Foreskin fibroblast (primary cell): ENCODE measurements at places on chromosomes 1 and 21.

DNA sequence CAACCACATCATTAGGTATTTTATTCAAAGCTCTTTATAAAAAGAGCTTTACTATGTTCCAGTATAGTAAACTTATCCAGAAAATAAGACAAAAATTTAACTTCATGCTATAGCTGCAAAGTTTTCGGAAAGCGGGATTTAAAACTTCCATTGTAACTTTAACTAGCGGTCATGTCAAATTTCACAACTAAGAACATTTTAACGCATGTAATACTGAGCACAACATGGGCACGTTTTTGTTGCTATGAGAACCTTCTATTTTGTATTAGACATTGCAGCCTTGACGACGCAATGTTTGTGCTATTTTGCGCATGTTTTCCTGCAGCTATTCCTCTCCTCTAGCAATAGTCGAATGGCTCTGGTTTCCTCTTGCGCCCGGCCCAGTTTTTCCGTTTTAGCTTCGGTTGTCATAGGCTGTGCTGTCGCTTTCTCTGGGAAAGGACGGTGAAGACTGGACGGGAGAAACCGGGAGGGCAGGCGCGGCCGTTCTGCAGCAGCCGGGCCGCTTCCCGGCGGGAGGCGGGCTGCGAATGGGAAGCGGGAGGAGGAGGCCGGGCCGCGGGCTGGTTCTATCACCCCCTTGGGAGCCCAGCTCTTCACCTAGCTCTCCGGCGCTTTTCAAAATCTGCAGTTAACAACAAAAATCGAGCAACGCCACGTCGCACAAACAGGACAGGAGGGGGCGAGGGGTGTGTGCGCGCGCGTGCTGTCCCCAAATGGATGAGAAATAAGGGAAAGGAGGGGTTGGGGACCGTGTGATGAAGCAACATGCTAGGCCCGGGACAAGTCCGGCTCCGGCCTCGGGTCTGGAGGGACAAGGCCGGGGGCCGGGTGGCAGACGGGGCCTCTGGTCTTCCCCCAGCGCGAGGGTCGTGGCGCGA, 105.3 kb upstream of the HNRNPU start:
- DNase-seq, result peak; percentile 68

DNA sequence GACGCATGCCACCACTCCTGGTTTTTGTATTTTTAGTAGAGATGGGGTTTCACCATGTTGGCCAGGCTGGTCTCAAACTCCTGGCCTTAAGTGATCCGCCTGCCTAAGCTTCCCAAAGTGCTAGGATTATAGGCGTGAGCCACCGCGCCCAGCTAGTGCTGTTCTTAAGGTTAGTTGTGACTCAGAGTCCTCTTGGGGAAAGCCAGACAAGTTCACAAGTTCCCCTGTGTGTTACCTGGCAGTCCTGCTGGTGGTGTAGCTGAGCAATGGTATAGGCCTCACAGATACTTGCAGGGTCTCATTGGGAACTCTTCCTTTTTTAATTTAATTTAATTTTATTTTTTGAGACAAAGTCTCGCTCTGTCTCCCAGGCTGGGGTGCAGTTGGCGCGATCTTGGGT, 10.6 kb downstream of the CFAP126 start:
- no peak for DNase-seq

DNA sequence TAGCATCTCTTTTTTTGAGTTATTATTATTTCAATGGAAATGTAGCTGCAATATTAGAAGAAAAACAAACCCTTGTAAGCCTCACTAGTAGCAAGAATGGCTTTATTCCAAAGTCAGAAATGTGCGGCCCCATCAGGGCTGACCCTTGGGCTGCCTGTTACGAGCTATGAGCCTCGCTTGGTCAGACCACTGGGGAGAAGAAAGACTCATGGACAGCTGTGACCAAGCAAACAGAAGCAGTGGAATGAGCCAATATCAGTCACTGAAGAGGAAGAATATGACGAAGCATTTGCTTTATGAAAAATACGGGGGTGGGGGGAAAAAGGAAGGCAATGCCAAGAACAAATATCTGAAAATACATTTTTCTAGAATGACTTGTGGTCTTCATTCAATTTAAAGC, 504.5 kb downstream of the LMO4 start:
- DNase-seq, result no peak

GRCh38 chr1:219927956-219928790, at the start of gene SLC30A10:
SLC30A10 (minus strand) TSS chr1:219928557; CDS start chr1:219928440, 117 bp downstream.
- no peak for DNase-seq

DNA sequence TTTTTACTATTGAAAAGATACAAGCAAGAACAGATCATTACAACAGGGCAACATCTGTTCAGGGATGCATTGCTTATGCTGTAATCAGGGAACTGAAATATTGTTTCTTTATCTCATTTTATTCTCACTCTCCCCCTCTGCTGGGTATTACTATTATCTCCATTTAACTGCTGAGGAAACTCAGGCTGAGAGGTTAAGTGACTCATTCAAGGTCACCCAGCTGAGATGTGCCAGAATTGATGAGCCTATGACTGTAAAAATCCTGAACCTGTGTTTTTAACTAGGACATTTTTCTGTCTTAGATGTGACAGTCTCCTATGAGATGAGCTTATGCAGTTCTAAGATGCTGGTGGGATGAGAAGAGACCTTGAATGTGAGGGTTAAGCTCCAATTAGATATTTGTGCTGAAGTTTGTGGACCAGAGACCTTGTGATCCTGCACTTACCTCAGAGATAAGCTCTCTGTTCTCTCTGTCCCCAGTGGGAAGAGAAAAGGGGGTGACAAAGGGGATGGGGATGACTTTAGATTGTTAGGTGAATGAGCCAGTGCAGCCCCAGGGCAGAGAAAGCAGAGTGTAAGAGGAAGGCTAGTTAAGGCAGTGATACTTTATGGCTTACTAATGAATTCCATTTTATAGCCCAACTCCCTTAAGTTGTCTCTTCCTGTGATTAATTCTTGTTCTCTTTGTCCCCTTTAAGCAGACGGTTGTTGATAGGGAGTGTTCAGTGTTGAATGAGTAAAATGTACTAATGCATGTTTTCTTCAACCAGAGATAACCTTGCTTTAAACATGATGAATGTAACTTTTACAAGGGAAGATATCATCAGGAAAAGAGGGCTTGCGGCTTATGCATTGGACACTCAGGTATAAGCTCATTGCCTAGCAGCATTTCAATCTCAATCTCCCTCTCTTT, 111.4 kb downstream of the HLX start:
- peak; percentile 91 for DNase-seq

DNA sequence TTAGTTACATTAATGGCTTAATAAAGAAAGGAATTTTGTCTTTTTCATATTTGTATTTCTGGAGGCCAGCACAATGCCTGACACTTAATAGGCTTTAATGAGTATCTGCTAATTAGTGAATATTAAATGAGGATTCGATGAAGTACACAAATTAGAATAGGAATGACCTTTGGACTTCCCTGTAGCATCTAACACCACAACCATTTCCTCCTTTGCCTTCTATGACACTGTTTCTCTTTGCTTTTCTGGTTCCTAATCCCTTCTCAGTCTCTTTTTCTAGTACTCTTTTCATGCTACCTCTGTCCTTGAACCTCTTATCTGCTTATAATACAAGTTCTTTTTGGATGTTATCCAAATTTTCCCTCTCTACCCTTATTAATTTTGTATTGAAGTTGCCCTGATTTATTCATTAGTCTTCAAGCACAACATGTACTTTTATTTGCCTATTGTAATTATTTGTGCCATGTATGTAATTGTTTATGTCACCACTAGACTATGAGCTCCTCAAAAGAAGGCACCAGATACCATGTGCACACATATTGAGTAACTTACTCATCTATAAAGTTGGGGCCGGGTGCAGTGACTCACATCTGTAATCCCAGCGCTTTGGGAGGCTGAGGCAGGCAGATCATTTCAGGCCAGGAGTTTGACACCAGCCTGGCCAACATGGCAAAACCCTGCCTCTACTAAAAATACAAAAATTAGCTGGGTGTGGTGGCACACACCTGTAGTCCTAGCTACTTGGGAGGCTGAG, 23.8 kb downstream of the RPS27 start:
- DNase-seq, result peak; percentile 72

GRCh38 chr1:209367061-209367772, 216.3 kb upstream of the CAMK1G start:
- DNase-seq, result peak; percentile 34

- DNase-seq, result no peak
These were observed 383.7 kb downstream of the PRDM2 start for GRCh38 chr1:14083706-14084105.

DNA sequence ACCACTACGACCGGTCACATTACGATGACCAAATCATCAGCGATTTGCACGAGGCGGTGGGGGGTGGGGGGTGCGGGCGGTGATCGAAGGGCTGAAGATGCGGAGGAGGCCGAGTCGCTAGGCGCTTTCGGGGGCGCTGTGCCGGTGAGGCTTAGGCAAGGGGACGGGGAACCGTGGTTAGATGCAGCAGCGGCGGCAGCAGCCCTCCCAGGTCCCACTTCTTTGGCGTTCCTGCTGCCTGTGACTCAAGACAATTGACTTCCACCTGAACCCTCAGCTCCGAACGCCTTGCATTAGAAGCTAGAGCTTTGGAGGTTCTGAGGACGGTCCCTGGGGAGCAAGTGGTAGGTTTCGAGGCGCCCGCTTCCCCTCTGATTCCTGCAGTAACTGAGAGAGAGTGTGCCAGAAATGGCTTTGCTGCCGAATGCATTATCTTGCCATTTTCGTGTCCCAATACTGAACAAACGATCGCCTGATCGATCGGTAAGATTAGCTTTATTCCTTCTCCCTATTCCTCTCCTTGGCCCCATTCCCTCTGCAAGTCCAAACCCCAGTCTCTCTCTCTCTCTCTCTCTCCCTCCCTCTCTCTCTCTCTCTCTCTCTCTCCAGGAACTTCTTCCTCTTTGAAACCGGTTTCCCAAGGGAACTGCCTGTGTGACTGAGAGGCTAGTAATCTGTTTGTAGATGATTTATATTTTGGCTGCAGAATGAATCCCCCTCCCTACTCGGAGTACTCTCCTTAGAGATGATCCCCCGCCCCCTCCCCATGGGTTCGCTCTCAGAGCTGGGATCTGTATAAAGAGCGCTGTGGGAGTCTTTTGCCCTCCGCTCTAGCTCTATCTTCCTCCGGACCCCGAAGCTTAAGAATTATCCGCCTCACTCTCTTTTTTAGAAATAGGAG, 735 bp upstream of the BRINP3 start:
- peak; percentile 63 for DNase-seq

GRCh38 chr1:41679531-41679930, 195.0 kb upstream of the EDN2 start:
- DNase-seq, result no peak

GRCh38 chr1:39238476-39238875, 34.0 kb downstream of the MACF1 start:
- peak; percentile 62 for DNase-seq

GRCh38 chr1:213457733-213458132, 406.7 kb downstream of the RPS6KC1 start:
- no peak for DNase-seq

DNA sequence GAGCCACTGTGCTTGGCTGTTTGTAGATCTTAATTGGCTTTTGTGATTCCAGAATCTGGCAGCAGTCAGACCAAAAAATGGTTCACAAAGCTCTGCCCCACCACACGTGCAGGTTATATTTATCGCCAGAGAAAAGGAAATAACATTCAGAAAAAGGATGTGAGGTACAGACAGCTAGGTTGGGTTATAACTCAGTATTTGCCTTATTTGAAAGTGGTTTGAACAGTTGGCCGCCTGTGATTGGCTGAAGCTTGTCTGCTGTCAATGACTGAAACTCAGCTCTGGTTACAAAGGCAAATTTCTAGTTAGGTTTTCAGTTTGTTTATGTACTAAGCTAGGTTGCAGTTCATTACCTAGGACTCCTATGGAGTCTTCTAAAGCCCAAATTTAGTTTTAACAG, 9.6 kb downstream of the SH3BGR start:
- DNase-seq, result no peak

GRCh38 chr1:207454046-207454964, at the start of gene CR2:
CR2 (plus strand) TSS chr1:207454328; CDS start chr1:207454419, 91 bp downstream.
- DNase-seq, result peak; percentile 30

DNA sequence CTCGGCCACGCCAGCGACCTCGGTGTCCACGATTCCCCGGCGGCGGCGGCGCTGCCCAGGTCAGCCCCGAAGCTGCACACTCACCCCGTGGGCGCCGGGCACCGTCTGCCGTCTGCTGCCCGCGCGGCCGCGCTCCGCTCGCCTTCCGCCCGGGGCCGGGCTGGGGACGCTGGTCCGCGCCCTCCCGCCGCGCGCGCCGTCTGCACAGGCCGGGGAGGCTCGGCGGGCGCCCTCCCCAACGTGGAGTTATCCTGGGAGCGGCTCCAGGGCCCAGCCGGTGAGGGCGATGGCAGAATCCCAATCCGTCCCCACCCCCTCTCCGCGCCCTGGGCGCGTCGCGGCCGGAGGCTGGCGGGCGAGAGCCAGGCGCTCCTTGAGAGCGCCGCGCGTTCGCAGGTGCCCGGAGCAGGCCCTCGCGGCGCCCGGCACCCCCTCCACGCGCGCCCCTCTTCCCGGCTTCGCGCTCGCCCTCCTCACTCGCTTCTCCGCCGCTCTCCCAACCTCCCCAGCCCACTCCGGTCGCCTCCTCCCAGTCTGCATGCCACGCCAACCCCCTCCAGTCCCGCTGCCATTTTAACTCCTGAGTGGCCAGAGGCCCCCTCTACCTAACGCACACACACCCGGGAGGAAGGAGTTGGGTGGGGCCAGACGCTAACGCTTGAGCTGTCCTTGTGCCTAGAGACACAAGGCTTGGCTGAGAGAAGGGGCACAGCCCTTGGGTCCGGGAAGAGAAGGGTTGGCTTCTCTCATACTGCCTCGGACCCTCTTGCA, at the start of gene LRRN2:
Gene LRRN2, minus strand, starts transcription at position 503 of the 771 bp plus-strand sequence. CDS start 65,746 bp downstream, outside the sequence.
- no peak for DNase-seq

DNA sequence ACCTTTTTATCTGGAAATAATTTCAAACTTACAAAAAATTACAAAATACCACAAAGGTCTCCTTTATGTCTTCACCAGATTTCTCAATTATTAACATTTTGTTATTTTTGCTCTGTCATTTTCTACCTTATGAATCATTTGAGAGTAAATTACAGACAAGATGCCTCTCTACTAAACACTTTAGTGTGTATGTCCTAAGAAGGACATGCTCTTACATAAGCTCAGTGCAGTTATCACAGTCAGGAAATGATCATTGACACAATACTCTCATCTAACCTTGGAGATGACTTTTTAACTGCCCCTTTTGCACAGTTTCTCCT, 378.9 kb upstream of the RUNX1 start:
- peak; percentile 21 for DNase-seq

DNA sequence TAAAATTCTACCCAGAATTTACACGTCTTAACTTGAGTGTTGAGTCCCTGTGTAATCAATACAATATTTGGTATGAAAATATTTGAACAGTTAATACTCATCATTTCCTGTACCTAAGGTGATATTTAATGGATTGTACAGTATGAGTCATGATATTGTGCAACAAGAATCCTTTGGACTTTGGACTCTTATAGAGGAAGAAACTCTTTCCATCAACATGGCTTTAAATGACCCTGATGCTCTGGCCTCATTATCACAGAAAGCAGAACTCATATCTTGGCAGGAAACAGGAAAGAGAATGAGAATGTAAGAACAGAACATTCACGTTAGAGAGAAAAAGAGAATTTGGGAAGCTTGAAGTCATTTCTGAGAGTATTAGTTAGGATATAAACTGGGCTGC, 168.8 kb upstream of the B3GALT2 start:
- peak; percentile 65 for DNase-seq

DNA sequence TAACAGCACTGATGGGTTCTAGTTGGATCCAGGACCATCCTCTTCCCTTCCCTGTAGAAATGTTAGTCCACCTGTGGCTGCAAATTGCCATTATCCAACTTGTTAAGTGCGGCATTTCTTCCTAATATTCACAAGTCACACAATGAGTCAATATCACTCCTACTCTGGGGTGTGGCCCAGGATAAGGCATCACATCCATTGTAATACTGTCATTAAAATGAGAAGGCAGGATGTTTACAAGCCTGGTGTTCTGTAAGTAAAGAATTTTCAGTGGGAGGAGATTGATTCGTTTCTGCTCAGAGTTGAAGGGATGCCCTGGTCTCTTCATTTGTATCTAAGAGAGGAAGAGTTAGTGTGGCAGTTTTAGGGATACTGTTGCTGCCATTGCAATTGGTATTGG, 18.1 kb upstream of the ARHGAP29 start:
- DNase-seq, result no peak
